RWPE1 (cell line): ENCODE measurements at places on chromosomes 12 and 14.
A peak's percentile ranks its signal among the peaks of the same experiment; 100 is the strongest.

DNA sequence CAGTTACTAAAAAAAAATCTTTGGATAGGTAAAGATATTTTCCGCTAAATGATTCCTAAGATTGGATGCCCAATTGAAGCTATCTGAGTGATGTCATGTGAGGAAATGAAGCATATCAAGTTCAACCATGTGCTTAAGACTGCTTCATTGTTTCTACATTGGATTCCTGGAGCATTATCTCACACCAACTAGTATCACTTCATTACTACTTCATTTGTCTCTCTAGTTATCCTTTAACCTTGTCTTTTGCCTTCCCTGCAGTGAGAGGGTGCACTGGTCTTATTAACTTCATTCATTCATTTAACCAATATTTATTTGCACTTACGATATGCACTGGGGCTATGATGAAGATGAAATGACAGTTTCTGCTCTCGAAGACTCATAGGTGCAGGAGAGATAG is 198.1 kb downstream of the SLC38A4 start:
- no peak for DNase-seq

GRCh38 chr12:107415834-107416233 is 269.8 kb upstream of the PWP1 start:
- peak; percentile 15 for DNase-seq

- DNase-seq: peak; percentile 8
Measured at GRCh38 chr12:90042920-90043641, 334.4 kb upstream of the ATP2B1 start.

DNA sequence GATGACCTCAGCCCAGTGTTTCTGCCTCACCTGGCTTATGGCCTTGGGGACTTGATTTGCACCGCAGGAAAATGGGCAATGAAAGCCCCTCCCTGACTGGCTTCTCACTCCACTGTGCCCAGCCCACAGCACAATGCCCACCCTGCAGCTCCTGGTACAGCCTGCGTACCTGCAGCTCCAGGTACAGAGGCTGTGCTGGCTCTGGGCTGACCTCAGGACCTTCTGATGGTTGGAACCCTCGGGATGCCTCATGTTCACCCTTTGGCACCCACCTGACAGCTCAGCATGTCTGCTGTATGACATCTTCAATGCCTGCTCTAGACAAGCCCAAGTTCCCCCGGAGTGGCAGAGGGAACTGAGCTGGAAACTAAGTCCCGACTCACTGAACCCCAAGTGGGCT is 87.1 kb downstream of the ALG10 start:
- DNase-seq: no peak

- peak; percentile 25 for DNase-seq
Measured at GRCh38 chr12:119178544-119179334, at the start of gene HSPB8. HSPB8 (plus strand) TSS chr12:119178931; CDS start chr12:119179313, 382 bp downstream.

GRCh38 chr12:27252934-27253333 is 8.8 kb downstream of the STK38L start:
- no peak for DNase-seq

- DNase-seq: no peak
Measured at GRCh38 chr14:59564366-59564765, 12.2 kb downstream of the CCDC175 start.

GRCh38 chr12:86230516-86231146 is 25.6 kb downstream of the MGAT4C start:
- peak; percentile 4 for DNase-seq

- no peak for DNase-seq
Measured at GRCh38 chr12:93116632-93117031, 187.5 kb upstream of the EEA1 start.

- no peak for DNase-seq
Measured at GRCh38 chr12:113874999-113875561, 91.0 kb downstream of the RBM19 start.

GRCh38 chr12:107586256-107586970 is 99.2 kb upstream of the PWP1 start:
- no peak for DNase-seq

GRCh38 chr12:29103539-29103974 is 45.5 kb upstream of the FAR2 start:
- DNase-seq: no peak

- DNase-seq: no peak
Measured at GRCh38 chr14:50402965-50403364, 6.3 kb upstream of the CDKL1 start.

- no peak for DNase-seq
Measured at GRCh38 chr14:65213316-65213715, 111.0 kb upstream of the MAX start.

GRCh38 chr12:85755760-85756159 is 80.4 kb downstream of the RASSF9 start:
- DNase-seq: no peak

GRCh38 chr12:111584959-111585358 is 14.2 kb downstream of the ATXN2 start:
- DNase-seq: peak; percentile 72

- DNase-seq: no peak
Measured at GRCh38 chr14:95269493-95269892, 50.2 kb downstream of the CLMN start.

- DNase-seq: no peak
Measured at GRCh38 chr12:113136990-113137511, 1.5 kb upstream of the RASAL1 start.

- no peak for DNase-seq
Measured at GRCh38 chr12:96454396-96454795, 35.0 kb upstream of the CFAP54 start.

- DNase-seq: no peak
Measured at GRCh38 chr14:53462931-53463778, 310.0 kb upstream of the DDHD1 start.

- DNase-seq: peak; percentile 88
Measured at GRCh38 chr12:107296681-107297089, 203.3 kb upstream of the CRY1 start.

DNA sequence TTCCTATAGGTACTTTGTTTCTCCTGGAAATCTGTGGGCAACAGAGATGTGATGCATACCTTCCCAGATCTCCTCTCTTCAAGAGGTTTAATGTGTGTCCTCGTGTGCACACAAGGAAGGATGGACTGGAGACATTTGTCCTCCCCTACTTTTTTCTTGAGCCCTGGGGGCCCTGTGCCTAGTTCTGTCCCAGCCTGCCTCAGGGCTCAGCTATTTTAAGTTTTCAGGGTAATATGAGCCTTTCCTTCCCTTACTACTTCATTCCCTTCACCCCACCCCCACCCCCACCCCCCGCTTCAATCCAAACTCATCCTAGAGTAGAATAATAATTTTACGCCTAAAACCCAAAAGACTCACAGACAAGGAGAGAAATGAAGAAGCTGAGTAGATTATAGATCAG is 446 bp downstream of the STAC3 start:
- DNase-seq: no peak

DNA sequence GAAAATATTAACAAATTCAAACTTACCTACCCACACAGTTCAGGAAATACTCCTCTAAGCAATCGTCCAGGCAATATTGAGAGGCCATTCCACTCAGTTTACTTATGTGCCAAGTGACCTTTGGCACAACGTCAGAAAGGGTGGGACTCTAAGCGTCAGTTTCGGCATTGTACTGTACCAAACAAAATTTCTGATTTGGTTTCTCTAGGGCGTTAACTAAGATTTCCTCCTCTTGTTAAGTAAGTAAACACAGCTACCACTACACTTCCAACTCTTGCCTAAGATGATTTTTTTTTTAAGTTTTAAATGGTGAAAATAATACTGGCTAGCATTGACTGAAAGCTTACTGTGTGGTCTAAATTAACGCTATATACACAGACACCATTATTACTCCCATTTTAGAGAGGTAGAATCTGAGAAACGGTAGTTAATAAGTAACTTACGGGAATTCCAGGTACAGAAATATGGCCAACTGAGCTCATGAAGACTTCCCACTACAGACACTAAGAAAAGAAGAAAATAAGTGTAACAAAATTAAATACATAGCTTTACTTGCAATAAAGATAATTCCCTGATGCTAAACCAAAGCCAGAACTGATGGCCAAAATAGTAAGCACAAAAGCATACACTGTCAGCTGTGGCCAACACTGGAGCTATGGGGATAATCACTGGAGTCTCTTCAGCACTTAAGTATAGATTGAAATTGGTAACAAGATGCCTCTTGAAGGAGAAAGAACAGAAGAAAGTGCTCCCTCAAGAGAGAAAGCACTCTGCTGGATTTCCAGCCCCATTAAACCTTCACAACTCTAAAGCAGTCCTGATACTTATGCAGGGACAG is 76.1 kb downstream of the EPS8 start:
- no peak for DNase-seq

DNA sequence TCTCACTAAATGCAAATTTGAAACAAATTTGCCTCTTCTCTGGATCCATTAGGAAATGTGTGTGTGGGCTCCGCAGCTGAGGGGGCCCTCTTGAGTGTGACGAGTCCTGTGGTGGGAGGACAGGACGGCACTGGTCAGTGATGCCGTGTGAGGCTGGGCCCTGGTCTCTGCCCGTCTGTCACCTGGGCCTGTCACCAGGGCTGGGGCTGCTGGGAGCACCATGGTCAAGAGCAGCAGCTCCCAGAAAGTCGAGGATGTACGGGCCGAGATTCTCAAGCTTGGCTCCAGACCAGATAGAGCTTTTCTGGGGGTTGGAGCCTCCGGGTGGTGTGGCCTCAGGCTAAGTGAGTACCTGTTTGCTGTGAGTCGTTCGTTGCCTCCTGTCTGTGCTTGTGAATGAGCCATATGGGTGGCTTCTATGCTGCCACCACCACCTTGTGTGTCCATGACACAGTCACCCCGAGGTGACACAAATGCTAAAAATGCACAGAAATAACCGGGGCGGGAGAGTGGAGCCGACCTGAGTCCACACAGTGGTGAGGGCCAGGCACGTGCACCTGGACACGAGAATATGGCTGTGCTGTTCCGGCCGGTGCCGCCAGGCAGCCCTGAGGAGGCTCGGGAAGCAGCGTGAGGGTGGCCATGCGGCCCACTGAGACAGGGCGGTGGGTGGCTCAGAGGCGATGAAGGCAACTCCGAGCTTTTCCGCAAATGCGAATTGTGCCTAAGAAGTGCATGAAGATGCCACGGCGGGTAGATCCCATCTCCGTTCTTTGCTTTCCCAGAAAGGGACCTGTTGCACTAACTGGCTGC is 8.7 kb downstream of the PGAM5 start:
- no peak for DNase-seq

- no peak for DNase-seq
Measured at GRCh38 chr12:71876137-71876799, 36.7 kb downstream of the TBC1D15 start.

- no peak for DNase-seq
Measured at GRCh38 chr14:69081271-69081670, 71.6 kb downstream of the DCAF5 start.

DNA sequence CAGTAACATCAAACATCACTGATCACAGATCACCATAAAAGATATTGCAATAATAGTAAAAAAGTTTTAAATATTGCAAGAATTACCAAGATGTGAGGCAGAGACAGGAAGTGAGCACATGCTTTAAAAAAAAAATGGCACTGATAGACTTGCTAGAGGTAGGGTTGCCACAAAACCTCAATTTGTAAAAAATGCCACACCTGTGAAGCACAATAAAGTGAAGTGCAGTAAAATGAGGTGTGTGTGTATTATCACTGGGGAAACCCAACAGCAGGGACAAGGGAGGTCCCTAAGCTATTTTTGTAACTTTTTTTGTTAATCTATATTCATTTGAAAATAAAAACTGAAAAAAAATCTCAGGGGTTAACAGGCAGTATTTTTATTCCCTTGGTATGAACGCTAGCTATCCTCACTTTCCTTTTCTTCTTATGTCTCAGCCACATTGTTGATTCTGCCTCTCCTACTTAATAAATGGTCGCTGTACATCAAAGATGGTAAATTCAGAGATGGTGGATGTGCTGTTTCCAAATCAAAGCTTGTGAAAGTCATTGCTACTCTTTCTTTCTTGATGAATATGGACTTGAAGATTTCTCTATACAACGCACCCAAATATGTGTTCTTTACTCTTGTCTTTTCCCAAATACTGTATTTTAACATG is 14.0 kb upstream of the KLRD1 start:
- DNase-seq: no peak

GRCh38 chr12:100043631-100044030 is 58.9 kb upstream of the ANKS1B start:
- DNase-seq: no peak

- no peak for DNase-seq
Measured at GRCh38 chr12:65010437-65010836, 110.7 kb downstream of the WIF1 start.

GRCh38 chr12:7434670-7435069 is 9.3 kb downstream of the CD163L1 start:
- DNase-seq: no peak

DNA sequence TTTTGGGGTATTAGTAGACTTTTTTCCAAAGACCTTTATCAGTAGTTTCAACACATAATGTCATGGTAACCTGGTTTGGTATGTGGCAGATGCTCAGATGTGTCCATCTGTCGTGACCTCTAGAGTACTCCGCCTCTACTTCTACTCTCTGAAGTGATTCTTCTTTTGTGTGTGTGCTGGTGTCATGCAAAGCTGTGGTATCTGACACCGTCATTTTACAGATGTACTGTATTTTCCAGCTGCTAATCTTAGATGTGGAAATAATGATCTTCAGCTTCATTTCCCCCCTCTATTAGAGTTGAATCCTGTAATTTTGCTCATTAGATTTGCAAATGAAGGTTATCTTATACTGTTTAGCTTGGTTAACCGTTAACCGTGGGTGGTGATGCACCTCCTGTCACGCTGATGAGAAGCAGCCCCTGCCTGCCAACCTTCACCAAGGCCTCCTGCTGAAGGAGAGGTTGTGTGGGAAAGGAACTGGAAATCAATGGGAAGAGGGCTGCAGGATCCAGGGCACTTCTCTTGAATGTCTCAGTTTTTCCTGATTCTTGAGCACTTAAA is 222.4 kb upstream of the AMIGO2 start:
- DNase-seq: no peak

GRCh38 chr12:3117591-3118015 is 40.4 kb downstream of the TSPAN9 start:
- peak; percentile 40 for DNase-seq

GRCh38 chr14:104503691-104504090 is 75.9 kb upstream of the C14orf180 start:
- no peak for DNase-seq

GRCh38 chr12:26383041-26383440 is 187.7 kb downstream of the SSPN start:
- DNase-seq: no peak

- no peak for DNase-seq
Measured at GRCh38 chr12:17076811-17077210, 470.8 kb upstream of the LMO3 start.

DNA sequence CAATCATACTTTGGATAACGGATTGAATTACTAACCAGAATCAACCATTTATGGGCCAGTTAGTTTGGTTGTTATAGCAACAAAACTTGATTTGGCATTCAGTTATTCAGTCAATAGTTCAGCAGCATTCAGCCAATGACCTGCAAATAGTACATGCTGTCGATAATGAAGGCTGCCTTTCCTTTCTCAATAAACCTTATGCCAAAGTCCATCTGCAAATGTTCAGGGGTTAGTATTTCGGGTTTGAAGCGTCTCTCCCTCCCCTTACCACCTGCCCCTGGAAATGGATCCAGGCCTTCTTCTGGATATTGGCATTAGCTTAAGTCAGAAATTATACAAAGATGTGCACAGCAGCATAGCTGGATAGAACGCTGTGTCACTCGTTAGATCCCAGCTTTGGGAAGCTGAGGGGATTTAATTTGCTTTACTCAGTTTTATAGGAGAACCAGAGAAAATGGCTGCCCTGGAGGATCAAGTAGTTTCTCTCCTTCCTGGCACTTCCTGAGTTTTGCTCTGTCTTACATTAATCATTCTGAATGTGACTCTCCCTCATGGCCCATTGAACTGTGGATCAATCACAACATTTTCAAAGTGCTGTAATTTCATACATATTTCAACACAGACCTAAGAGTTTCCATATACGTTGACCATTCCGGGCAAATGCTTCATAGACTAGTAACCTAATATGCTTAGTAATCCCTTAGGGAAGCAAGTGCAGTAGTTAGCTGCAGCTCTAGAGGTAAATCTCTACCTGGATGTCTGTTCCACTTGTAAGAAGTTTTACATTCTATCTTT is 46.7 kb upstream of the PTPRR start:
- DNase-seq: no peak
